ENCODE measurements at places on chromosomes 11 and 22.

- peak; percentile 77 for DNase-seq
Observed at GRCh38 chr11:47399860-47400767, 8.3 kb upstream of the SLC39A13 start.

- no peak for DNase-seq
Observed at GRCh38 chr11:6248248-6248647, 9.4 kb downstream of the CNGA4 start.

- no peak for DNase-seq
Observed at GRCh38 chr22:29780748-29781676, 13.8 kb downstream of the UQCR10 start.

DNA sequence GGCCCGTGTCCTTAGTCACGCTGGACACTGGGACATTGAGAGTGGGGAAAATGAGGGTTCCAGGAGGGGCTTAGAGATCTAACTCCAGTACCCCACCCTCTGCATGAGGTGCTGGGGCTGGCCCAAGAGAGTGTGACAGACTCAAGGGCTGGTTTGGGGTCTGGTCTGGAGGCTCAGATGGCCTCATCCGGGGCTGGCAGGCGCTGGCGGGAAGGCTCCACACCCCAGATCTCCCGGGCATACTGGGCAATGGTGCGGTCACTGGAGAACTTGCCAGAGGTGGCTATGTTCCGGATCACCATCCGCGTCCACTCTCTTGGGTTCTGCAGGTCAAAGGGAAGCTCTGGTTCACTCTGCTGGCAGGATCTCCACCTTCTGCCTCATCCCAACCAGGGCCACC is 2.5 kb upstream of the RASGRP2 start:
- no peak for DNase-seq

DNA sequence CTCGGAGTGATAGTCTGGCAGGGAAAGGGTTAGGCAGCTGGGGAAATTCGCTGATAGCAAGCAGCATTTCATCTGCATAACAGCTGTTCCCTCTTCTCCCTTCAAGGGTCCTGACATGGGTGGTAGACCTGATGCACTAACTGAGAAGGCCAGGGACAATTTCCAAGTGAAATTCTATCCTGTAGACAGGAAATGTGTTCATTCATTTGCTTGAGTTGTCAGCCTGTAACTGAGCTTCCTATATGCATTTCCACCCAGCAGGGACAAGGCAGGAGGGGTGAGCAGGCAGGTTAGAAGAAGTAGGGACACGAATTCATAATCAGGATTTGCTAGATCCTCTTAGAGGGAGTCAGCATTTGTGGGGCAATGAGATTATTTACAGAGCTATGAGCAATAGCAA is 154.3 kb upstream of the NCAM1 start:
- no peak for DNase-seq

DNA sequence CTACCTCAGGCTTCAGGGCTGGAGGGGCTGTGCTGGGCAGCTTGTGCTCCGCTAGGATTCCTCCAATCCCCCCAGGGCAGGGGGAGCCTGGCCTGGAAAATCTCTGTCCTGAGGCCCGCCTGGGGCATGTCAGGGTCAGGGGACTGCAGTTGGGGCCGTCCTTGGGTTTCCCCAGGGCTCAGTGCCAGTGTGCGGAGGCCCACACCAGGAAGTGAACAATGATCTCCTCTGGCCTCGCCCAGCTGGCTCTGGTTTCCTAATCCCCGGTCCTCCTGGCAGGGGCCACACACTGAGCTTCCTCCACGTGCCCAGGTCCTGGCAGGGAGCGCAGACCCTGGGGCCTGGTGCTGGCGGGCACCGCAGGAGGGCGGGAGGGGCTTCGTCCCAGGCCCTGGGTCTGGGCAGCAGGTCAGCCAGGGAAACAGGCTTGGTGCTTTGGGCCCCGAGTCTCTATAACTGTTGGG is 1.4 kb upstream of the MUC2 start:
- DNase-seq, result no peak

DNA sequence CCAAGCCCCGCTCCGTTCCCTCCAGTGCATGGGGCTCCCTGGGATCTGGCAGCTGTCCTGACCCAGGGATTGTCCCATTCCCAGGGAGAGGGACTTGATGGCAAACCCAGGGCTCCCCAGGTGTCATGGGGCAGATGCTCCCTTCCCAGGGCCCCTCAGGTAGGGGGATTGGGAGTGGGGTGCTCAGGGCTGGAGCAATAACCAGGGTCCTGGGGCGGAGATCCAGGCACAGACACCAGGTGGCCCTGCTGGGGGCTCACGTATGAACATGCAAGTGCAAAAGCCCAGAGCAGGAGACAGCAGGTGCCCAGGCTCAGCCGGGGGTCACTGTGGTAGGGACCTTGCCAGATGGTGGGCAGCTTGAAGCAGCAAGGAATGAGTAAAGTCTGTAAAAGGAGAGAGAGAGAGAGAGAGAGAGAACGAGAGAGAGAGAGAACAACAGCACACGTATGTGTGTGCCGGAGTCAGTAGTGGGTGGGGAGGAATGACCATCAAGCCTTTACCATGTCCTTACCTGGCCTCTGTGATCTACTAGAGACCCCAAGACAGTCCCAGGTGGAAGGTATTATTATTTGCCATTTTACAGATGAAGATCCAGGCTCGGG is 19.3 kb upstream of the MPPED1 start:
- no peak for DNase-seq

GRCh38 chr22:35616043-35616442 is 1.1 kb downstream of the MB start:
- no peak for DNase-seq

GRCh38 chr22:32622004-32622743 is 147.6 kb downstream of the FBXO7 start:
- no peak for DNase-seq

GRCh38 chr11:58801974-58802545 is 42.4 kb downstream of the GLYATL2 start:
- no peak for DNase-seq

- DNase-seq, result no peak
Observed at GRCh38 chr11:77302752-77303151, 1.3 kb upstream of the GDPD4 start.

GRCh38 chr11:128488471-128488870 is 98.9 kb downstream of the ETS1 start:
- DNase-seq, result no peak

DNA sequence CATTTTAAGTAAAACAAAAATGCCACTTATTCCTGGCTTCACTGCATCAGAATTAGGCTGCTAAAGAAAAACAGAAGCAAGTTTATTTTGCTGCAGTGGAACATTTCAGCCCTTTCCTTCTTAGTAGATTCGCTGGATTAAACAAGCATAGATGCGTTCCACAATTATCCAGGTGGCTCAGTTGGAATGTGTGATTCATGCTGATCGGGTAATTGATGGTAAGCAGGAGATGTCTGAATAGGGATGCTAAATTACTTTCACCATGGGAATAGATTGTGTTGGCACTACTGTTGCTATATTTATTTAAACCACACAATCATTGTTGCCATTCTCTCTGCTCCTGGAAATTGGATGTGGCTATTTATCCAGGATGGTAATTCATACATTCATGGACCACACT is 440.1 kb upstream of the DDI1 start:
- no peak for DNase-seq

- DNase-seq, result no peak
Observed at GRCh38 chr22:20571078-20571503, 63.7 kb downstream of the MED15 start.

DNA sequence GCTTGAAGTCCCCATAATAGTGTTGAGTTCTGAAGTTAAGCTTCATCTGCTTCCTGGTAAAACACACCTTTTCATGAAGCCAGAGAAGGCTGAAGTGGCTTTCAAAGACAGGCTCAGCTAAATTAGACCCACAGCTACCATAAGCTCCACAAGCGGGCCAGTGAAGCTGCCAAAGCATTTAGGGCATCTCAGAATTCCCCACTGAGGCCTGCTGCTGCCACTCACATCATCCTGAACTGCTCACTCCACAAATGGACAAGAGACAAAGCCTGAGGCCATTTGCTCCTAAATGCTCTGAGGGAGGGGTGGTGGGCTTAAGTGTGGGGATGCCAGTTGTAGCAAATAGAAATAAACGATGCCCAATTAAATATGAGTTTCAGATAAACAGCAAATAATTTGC is 14.6 kb downstream of the CCDC83 start:
- DNase-seq, result no peak

DNA sequence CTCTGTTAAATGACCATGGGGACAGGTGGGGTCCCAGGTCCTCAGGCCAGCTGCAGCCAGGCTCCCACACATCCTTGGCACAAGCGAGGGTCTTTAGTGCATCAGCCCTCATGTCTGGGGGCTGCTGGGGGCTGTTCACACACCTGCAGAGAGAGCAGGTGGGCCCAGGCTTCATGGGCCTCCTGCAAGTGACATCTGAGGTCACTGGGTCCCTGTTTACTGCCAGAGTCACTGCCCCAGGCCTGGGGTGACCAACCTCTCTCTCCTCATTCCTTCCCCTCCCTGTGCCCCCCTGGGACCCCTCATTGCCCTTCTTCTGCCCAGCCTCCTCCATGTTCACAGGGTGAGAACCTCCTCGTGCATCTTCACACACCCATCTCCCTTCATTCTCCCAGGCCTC is 92.4 kb downstream of the RTL6 start:
- DNase-seq, result no peak

DNA sequence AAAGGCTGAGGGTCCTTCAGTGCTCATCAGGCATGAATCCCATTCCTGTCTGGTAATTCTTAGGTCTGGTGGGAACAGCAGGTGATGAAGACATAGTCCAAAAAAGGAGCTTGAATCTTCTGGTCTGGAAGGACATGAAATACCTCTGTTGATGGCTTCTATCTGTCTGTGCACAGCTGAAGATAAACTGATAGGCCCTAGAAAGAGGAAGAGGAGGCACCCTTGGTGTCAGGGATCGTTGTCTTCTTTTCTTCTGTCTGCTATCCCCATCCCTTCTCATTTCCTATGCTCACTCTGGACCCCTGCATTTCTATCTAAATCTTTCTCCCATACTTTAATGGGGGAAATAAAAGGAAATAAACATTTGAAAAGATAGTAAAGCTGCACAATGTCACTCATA is 9.4 kb downstream of the AGBL2 start:
- no peak for DNase-seq

DNA sequence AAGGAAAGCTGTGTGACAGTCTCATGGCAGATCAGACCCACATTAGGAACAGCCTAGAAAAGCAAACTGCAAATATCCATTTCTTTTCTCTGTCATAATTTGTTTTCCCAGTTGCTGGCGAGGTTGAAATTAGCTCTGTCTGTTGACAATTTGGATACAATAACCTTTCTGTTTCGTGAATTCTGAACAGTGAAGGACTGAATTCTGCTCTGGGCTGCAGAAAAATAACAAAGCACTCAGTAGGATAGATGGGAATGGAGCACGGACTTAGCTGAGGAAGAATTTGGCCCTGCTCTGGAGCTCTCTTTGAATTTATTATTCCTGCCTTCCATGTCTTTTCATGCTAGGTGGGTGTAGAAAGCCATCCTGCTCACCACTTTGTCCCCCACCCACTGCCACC is 140.3 kb downstream of the RRAS2 start:
- DNase-seq, result no peak

DNA sequence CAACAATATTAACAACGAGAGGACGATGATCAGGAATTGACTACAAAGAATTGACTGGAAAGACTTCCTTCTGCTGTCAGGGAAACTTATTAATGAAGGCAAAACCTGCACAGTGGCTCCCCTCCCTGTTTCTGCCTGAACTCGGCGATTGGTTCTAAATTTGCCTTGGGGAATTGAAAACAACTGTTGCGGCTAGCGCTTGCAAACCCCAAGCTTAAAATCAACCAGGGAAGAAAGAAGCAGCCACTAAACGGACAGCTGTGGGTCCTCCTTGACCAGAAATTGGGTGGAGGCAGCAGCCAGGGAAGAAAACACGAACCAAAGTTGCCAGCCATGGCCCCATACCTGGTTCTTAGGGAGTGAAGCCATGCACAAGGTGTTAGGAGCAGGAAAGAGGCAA is 383.5 kb upstream of the CADM1 start:
- no peak for DNase-seq

DNA sequence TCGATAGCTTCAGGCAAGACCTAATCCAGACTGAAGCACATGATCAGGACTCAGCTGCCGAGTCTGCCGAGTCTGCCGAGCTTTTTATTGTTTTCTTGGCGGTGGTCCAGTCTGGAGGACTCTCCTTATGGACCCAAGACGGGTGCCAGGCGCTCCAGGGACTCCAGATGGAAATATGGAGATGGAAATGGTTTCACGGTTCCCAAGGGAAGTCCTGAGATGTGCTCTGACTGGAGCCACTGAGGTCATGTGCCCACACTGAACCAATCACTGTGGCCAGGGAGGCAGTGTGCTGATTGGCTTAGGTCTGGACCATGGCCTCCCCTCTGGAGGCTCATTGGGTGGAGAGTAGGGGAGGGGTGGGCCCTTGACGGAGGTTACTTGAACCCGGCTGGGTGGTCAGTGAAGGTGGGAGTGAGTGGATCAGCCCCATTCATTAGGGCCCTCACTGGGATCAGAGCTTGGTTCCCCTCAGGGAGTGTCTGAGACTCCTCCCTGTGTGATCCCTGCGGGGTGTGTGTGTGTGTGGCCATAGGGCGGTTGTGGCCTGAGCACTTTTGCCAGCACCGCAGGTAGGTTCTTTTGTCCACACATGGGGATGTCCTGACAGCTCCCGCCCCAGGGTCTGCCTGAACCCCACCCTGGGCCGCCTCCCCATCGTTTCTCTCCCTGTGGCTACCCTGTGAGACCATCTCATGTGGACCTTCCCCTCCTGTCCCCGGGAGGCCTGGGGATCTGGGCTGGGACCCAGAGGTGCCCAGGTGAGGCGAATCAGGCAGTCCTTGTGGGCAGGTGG is 14.0 kb downstream of the RPS6KA4 start:
- no peak for DNase-seq

DNA sequence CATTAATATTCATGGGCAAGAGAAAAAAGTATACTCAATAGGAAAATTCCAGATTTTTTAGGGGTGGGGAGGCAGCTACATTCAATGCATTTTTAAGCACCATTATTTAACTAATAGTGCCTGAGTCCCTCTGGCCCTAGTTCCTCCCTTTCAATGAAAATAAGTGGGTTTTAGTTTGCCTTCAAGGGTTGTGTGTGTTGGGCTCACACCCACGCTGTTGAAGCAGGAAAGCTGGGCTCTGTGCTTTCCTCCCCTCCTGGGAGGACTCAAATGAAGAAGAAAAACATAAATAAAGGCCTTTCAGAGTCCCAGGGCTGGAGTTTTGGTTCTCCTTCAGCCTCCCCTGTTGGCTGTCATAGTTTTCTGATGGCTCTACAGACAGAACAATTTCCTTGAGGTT is 366.2 kb downstream of the MIAT start:
- no peak for DNase-seq

- DNase-seq, result no peak
Observed at GRCh38 chr11:59862252-59862651, 4.0 kb downstream of the TCN1 start.

- DNase-seq, result no peak
Observed at GRCh38 chr11:92782806-92783205, 186.6 kb upstream of the MTNR1B start.

GRCh38 chr11:68168694-68169093 is 44.4 kb downstream of the KMT5B start:
- no peak for DNase-seq

Data from GM10248 (cell line).